ENCODE measurements at places on chromosomes 11 and 22.

GRCh38 chr11:27212248-27212780 lies 150.7 kb downstream of the CCDC34 start:
- DNase-seq: no peak

- no peak for DNase-seq
Measured at GRCh38 chr22:46957521-46957920, 195.1 kb downstream of the TBC1D22A start.

DNA sequence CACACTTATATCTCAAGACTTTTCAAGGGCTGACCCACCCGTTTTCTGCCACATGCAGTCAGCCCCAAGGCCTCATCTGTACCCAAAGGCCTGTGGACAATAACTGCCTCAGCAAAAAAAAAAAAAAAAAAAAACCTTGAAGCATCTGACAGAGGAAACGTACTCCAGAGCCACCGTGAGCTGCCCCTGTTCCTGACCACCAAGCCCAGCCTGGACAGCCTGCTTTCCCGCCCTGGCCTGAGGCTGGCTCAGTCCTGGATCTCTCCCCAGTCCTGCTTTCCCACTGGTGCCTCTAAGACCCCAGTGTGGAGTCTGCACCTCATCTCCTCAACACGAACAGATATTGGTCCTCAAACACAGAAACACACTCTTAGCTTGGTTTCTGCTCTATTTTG lies 66.5 kb downstream of the SLC35F2 start:
- no peak for DNase-seq

- no peak for DNase-seq
Measured at GRCh38 chr11:109433753-109434256, 11.8 kb downstream of the C11orf87 start.

DNA sequence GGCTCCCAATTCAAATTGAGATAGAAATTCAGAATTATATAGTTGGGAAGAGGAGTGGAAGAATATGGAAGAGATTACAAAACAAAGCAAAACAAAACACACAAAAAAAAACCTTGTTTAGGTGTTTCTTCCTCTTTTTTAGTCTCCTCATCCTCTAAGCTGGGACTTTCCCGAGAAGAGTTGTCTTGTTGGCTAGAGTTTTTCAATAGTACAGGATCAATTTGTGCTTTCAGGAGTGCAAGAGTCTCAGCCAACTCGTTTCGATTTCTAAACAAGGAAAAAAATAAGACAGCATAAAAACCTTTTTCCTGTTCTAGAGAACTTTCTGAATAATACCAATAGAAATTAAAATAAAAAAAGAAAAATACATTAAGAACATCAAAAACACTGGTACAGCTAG lies 87.8 kb upstream of the CLNS1A start:
- DNase-seq: no peak

- no peak for DNase-seq
Measured at GRCh38 chr22:38732251-38732815, 23.5 kb downstream of the SUN2 start.

GRCh38 chr11:19963697-19964387 lies 196.4 kb downstream of the DBX1 start:
- no peak for DNase-seq

- peak; percentile 77 for DNase-seq
Measured at GRCh38 chr11:112355726-112356125, 95.1 kb upstream of the PLET1 start.

- DNase-seq: peak; percentile 4
Measured at GRCh38 chr22:40855979-40856512, 393 bp downstream of the ST13 start.

DNA sequence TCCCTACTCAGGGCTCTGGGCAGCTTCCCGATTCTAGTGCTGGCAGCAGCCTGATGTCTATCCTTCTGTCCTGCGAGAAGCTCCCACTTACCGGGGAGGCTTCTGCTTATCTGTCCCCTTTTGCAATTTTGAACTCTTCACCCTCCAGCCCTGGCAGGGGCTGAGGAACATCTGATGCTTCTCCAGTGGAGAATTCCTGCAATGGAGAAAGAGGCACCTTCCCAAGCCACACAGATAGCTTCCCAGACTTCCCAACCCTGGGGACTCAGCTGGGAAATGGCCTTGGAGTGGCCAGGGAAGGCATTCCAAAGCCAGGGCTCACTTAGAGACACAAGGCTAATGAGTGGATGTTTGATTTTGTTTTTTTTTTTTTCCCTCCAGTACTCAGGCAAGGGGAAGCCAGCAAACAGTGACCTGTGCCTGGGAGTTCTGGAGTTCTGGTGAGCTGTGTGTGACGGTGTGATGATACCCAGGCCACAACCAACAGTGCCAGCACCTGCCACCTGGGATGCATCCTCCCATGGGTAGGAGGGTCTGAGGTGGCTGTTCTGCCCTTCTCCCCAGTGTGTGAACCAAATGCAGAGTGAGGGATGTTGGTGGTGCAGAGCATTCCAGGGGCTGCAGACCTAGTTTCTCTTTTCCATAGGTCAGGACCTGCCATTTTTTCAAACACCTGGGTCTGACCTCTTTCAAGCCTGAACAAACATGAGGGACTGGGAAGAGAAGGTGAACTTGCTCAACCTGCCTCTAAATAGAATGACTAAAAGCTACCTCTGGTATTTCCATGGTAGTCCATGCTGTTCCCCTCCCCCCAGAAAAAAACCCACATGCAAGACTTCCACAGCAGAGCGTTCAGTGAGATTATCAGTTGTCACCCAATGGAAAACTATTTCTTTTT lies 95.1 kb downstream of the CCDC81 start:
- DNase-seq: no peak

DNA sequence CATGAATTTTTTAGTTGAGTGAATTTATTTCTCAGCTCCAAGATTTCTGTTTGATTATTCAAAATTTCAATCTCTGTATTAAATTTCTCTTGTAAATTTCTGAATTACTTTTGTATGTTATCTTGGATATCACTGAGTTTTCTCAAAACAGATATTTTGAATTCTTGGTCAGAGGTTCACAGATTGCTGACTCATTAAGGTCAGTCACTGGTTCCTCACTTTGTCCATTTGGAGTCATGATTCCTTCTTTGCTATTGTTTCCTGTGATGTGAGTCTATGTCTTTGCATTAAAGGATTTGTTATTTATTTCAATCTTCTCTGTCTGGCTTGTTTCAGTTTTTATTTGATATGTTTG lies 10.2 kb upstream of the IL17RA start:
- no peak for DNase-seq

GRCh38 chr11:47400768-47401279 lies 7.6 kb upstream of the SLC39A13 start:
- DNase-seq: no peak

DNA sequence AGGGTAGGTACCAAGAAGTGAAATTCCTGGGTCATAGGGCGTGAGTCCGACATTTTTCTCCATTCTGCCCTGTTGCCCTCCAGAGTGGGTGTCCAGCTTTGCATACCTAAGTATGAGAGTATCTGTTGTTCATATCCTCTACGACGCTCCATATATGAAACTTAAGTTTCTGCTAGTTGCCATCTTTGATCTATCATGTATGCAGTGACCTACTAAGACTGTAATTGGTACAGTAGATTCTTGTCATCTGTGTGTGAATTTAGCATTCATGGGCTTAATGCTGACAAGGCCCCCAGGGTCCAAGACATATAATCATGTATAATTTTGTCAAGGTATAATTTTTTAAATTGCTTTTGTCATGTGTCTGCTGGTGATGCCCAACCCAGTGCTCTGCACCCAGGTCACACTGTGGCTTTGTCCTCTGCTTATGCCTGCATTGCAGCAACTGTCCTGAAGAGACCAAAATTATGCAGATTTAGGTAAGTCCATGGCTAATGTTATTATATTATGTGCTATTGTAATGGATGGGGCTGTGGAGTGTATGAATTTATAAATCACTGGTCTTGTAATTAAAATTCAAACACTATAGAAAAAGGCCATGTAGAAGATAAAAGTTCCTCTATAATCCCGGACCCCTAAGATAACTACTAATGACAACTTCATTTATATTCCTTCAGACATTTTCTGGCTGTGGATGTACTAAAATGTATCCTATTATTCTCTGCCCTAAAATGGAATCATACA lies 12.2 kb downstream of the NEAT1 start:
- DNase-seq: no peak

GRCh38 chr11:61602775-61603569 lies 22.1 kb upstream of the SYT7 start:
- DNase-seq: no peak

GRCh38 chr11:81135570-81135969 lies 1598.1 kb downstream of the FAM181B start:
- DNase-seq: no peak

DNA sequence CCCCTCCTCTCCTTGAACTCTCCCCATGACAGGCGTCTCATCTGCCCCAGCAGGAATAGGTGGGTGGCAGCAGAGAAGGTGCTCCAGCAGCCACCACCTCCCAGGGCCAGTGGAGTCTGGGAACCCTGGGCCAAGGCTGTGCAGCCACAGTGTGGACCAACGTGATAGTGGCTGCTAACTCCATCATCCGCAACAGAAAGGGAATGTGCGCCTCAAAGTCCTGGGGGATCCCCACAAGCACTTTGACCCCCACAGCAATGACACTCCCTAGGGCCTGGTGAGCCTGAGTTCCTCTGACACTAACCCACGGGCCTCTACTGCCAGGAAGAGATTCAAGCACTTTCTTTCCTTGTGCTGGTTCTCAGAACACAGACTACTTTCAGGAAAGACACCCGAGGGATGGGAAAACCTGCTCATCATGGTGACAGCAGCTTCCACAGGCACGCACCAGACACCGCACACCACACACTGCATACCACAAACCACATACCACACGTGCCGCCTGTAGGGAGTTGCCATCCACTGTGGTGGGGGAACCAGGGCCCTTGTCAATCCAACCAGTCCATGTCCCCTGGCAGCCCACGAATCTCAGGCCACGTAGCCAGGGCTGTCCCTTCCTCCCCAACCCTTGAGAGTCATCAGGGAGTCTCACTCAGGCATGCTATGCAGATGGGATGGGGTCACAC lies 3.4 kb upstream of the SLC25A1 start:
- no peak for DNase-seq

- DNase-seq: no peak
Measured at GRCh38 chr22:18101536-18101935, 9.1 kb upstream of the TUBA8 start.

GRCh38 chr22:24175160-24175808 lies 6.0 kb upstream of the SUSD2 start:
- no peak for DNase-seq

DNA sequence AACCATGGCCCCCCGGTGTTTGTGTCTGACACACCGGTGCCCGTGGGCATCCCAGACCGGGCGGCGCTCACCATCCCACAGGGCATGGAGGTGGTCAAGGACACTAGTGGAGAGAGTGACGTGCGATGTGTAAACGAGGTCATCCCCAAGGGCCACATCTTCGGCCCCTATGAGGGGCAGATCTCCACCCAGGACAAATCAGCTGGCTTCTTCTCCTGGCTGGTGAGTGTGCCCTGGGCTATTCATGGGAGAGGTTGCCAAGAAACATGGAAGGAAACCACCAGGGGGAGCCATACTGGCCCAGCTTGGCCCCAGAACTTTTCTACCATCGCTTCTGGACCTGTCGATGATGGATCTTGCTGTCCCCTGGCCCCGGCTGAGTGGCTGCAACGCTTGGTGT lies 36.5 kb downstream of the PRDM11 start:
- DNase-seq: no peak

- no peak for DNase-seq
Measured at GRCh38 chr11:12973528-12974181, 35.5 kb upstream of the RASSF10 start.

DNA sequence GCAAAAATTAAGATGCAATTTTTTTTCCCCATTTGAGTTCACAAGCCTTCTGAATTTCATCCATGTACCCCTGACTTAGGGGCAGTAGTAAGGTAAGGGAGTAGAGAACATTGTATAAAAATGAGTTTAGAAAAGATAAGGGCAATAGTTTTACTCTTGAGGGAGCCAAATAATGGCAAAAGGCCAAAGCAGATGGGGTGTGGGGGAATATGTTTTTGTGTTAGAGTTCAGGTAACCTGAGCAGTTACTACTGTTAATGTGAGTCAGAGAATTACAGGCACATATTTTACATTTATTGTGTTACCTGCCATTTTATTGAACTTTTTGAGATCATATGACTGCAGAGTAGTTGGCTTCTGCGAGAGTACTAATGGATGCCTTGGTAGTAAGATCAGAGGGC lies 3.1 kb downstream of the EED start:
- DNase-seq: no peak

GRCh38 chr22:19478045-19478900 lies 720 bp downstream of the UFD1 start:
- DNase-seq: no peak

DNA sequence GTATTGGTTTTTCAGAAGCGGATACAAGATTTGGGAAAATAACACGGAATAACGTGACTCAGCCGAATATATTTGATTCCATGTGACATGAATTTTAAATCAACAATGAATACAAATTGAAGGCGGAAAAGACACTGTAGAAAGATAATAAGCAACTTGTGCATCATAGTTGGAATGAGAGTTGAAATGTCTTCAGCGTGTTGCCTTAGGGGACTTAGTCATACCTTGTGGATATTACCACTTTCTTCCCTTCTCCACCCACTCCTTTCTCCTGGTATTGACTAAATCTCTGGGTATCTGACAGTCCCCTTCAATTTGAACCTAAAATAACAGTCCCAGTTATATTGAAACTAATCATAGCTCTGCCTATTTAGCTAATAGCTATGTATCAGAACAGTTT lies 2373.1 kb upstream of the RAG2 start:
- no peak for DNase-seq

DNA sequence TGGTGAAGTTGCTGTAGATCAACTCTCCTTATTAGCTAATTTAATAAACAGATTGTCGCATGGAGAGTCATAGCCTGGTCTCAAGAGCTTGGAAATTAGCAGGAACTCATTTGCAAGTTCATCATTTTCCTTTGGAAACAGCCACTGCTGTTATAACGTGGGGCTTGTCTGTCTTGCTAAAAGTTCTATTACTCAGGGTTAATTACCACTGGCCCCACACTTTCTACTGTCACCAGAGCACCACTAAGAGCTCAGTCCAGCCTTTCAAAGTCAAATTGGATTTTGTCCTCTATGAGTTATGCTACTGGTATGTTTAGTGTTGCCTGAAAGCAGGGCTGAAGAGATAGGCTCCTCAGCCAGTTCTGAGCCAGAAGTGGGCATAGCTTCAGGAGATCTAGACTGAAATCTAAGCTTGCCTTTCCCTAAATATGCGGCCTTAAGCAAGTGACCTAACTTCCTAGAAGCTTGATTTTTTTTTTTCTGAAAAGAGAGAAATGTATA lies 292.2 kb downstream of the INSC start:
- DNase-seq: no peak

GRCh38 chr11:68923614-68924013 lies 19.9 kb downstream of the IGHMBP2 start:
- no peak for DNase-seq

DNA sequence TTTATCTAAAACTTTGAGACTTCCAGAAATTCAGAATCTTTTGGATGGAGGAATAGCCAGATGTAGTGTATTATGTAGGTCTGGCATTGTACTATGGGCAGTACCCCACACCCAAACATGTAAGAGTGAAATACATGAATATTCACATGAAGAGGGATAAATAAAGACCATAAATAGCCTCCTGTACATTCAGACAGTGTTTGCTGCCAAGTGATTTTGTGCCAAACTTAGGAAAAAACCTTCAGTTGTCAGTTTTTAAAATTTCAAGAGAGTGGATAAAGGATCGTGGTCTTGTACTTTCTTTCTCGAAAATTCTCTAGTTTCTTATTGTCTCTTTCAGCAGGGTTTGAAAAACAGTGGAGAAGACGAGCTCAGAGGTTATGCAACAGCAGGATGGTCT lies 150.3 kb upstream of the LARGE1 start:
- no peak for DNase-seq
